ENCODE measurements at places on chromosomes 16 and 17.
A peak's percentile ranks its signal among the peaks of the same experiment; 100 is the strongest.

DNA sequence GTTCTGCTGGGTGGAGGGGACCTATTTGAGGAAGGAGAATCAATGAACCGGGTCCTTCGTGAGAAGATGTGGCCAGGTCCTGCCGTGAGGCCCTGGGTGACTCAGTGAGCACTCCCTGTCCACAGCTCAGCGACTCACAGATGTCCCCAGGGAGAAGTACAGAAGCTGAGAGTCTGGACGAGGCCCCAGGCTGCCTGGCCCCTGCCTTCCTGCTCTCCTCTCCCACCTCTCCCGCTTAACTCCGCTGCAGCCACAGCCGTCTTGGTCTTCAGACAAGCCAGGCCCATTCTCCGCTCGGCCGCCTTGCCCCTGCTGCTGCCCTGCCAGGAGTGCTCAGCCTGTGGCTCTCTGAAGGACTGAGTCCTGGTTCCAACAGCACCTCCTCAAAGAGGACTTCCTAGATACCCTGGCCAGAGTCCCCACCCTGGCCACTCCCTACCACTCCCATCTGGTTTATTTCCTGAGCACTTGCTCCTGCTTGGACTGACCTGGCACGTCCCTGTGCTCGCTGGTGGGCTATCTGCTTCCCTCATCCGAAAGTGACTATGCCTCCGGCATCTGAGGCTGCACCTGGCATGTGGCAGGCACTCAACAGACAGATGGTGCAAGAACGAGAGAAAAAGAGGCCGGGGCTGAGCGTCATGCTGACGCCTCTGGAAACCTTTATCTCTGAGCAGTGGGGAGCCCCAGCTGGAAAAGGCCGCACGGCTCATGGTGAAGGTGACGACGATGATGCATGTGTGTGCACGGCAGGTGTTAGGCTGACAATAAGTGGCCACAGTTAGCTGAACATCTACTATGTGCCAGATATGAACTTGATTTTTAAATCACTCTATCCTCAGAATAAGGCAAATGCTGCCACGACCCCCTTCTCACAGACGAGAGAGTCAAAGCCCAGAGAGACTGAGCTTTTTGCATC is 9.2 kb upstream of the TNFRSF13B start:
- DNase-seq = peak; percentile 92

DNA sequence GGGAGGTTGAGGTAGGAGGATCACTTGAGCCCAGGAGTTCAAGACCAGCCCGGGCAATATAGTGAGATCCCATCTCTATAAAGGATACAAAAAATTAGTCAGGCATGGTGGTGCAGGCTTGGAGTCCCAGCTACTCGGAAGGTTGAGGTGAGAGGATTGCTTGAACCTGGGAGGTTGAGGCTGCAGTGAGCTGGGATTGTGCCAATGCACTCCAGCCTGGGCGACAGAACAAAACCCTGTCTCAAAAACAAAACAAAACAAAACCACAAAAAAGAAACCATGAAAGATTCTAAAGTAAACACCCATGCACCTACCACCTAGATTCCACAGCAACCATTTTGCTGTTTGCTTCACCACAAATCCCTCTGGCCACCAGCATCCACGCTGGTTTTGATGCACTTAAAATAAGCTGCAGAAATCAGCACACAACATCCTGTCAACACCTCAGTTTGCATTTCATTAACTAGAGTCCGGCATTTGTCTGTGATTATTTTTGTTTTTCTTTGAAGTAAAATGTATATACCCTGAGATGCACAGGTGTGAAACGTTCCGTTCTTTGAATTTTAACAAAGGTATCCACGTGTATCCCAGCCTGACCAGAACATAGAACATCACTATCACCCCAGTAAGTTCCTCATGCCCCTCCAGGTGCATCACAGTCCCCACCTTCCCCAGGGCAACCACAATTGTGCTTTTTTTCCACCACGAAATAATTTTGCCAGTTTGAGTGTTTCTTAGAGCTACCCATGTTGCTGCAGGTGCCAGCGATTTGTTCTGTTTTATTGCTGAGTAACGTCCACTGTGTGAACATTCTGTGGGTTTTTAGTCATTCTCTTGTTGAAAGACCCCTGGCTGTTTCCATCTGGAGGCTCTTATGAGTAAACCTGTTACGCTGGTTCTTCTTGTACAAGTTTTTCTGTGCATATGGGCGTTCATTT is 191.5 kb downstream of the SEC14L1 start:
- DNase-seq = peak; percentile 74

DNA sequence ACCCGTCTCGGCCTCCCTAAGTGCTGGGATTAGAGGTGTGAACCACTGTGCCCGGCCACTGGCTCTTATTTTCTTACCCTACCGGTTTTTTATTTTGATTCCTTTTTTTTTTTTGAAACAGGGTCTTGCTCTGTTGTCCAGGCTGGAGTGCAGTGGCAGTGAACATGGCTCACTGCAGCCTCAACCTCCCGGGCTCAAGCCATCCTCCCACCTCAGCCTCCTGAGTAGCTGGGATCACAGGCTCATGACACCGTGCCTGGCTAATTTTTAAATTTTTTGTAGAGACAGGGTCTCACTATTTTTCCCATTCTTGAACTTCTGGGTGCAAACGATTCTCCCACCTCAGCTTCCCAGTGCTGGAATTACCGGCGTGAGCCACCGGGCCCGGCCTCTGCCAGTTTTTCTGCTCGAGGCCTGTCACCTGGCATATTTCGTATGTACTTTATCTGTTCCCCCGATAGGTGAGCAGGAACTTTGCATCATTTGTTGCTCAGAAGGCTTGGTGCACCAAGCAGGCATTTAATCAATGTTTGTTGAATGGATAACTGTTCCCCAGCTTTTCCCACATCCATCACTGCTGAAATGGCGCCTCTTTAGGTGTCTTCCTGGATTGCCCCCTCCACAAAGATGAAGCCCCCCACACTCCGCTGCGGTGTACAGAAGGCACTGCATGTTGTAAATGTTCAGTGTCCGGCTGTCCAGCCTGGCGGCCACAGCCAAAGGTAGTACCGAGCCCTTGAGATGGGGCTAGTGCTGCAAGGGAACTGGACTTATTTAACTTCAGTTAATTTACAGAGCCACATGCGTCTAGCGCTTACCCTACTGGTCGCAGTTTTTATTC is 858 bp upstream of the TELO2 start:
- no peak for DNase-seq

DNA sequence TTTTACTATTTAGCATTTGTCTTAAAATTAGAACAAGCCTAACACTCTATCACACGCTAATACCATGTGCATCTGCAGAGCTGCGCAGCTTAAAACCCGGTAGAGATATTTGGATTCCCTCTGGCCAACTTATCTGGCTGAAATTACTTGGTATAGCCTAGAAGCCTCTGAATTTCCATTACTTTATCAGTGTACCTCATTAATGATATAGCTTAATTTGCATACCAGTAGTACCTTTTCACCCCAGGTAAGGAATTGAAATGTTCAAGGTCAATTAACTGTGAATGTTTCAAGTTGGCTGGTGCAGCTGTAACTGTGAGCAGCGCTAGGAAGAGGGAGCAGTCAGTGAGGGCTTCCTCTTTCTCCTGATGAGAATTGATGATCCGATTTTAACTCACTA is 74.2 kb downstream of the CNTNAP4 start:
- no peak for DNase-seq

GRCh38 chr16:3654249-3654991 is at the start of gene DNASE1:
DNASE1 (plus strand) TSS chr16:3654691; CDS start chr16:3655374, 683 bp downstream.
- DNase-seq = peak; percentile 76
